ENCODE measurements at places on chromosomes 2 and 18.

- no peak for DNase-seq
These were observed 77.3 kb upstream of the UPP2 start for GRCh38 chr2:158024288-158024898.

DNA sequence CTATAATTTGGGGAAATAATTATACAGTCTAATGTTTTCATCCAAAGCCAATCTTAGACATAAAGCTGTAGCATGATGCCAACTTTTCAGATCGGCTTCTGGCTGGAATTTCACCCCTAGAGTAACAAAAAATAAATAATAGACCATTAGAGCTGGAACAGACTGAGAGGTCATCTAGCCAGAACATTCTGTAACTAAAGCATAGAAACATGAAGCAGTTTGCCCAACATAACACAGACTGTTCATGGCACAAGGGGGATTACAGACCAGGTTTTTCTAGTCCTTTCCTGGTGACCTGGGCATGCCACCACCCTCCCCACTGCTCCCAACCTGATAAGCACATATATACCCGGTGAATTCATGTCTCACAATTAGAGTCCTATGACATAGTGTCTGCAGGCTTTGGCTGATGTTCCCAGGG, 116.4 kb upstream of the PPP1CB start:
- no peak for DNase-seq

DNA sequence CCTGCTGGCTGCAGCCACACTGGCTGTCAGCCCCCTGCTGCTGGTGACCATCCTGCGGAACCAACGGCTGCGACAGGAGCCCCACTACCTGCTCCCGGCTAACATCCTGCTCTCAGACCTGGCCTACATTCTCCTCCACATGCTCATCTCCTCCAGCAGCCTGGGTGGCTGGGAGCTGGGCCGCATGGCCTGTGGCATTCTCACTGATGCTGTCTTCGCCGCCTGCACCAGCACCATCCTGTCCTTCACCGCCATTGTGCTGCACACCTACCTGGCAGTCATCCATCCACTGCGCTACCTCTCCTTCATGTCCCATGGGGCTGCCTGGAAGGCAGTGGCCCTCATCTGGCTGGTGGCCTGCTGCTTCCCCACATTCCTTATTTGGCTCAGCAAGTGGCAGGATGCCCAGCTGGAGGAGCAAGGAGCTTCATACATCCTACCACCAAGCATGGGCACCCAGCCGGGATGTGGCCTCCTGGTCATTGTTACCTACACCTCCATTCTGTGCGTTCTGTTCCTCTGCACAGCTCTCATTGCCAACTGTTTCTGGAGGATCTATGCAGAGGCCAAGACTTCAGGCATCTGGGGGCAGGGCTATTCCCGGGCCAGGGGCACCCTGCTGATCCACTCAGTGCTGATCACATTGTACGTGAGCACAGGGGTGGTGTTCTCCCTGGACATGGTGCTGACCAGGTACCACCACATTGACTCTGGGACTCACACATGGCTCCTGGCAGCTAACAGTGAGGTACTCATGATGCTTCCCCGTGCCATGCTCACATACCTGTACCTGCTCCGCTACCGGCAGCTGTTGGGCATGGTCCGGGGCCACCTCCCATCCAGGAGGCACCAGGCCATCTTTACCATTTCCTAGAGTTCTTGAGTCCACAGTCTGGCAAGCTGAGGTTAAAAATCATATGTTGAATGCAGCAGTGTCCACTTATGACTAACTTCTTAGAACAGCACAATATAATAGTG, 741 bp downstream of the GPR148 start:
- DNase-seq, result no peak

GRCh38 chr2:205771031-205771430, 88.7 kb downstream of the NRP2 start:
- DNase-seq, result no peak

GRCh38 chr2:206836722-206837121, 71.3 kb downstream of the FASTKD2 start:
- no peak for DNase-seq

GRCh38 chr2:74817304-74817675, 16.6 kb upstream of the HK2 start:
- no peak for DNase-seq

GRCh38 chr2:192283450-192283849, 88.7 kb upstream of the TMEFF2 start:
- no peak for DNase-seq

- DNase-seq, result no peak
These were observed 27.0 kb upstream of the CASP8 start for GRCh38 chr2:201233192-201233811.

GRCh38 chr2:155384555-155385123, 686.1 kb downstream of the KCNJ3 start:
- DNase-seq, result no peak

- DNase-seq, result no peak
These were observed 2.6 kb upstream of the THUMPD2 start for GRCh38 chr2:39781697-39782096.

DNA sequence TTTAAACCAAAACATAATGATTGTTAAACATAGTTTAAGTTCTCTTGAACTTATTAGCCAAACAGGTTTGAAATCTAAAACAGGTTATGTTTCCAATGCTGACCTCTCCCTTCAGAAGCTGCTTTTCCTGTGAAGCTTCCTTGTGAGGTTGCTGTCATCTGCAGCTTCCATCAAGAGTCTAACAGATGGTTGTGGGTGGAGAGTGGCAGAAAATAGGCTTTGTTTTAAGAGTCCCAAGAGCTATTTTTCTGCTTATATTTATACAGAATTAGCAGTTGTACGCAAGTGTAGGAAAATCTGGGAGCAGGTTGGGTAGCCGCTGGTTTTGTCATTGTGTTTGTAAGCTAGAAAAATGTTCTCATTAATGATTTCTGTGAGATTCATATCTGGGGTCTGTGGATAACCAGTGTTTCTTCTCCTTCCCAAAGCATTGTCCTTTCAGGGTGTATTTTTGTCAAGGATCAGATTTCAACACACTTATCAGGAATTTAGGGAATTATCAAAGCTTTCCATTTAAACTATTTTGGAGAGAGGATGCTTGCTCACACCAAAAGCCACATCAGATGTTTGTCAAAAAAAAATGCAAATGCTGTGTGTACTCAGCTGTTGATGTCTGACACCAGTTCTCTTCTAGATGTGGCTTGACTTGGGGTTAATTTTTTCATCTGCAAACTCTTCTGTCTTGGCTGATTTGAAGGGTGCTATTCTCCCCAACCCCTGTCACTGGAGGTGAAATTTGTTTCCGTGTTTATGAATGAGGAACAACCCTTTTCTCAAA, 78.1 kb upstream of the KIF5C start:
- no peak for DNase-seq

GRCh38 chr2:60498127-60498815, 55.2 kb downstream of the BCL11A start:
- no peak for DNase-seq

DNA sequence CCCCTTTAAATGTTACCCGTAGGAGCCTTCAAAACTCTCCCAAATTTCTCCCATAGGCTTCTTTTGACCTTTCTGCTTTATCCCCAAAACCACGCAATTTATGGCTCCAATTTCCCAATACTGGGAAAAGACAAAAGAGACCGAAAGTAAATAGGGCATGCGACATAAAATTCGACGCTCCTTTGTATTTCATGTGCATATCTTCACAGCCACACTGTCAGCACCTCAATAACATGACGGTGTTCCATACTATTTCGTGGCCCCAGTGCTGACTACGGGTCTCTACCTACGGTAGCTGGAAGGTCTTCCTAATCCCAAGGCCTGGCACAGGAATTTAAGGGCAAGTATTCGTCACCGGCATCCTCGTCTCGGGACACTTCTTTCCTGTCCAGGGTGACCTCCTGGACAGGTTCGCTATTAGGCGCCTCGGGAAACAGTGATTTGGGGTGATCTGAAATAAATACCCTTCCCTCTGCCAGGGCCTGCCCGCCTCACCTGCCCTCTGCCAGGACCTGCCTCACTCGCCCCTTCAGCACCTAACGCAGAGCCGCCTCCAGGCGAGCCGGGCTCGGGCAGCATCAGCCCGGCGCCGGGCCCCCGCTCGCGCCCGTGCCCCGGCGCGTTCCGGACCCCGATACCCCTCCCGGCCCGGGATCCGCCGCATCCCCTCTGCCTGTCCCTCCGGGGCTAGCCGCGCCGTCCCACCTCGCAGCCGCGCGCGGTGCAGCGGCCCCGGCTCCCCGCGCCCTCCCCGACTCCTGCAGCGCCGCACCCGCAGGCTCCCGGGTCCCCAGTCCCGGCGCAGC, 680 bp downstream of the DTNB start:
- DNase-seq, result no peak

DNA sequence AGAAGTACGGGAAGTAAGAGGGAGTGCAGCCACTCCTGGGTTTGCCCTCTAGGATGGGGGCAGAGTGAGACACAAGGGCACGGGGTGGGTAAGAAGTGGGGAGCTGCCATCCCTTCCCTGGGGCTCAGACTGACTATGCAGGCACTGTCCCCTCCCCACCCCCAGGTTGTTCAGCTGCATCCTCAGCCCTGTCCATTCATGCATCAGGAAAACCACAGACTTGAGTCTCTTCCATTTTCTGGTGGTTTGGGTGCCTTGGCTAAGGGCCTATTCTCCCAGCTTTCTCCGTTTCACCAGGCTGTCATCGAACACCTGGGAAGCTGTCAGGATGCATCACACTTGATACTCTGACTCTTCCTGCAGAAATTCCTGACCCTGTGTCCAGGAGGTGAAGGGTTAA, 111.9 kb downstream of the TFCP2L1 start:
- DNase-seq, result no peak

GRCh38 chr2:133438848-133439564, 129.3 kb downstream of the NCKAP5 start:
- DNase-seq, result no peak

DNA sequence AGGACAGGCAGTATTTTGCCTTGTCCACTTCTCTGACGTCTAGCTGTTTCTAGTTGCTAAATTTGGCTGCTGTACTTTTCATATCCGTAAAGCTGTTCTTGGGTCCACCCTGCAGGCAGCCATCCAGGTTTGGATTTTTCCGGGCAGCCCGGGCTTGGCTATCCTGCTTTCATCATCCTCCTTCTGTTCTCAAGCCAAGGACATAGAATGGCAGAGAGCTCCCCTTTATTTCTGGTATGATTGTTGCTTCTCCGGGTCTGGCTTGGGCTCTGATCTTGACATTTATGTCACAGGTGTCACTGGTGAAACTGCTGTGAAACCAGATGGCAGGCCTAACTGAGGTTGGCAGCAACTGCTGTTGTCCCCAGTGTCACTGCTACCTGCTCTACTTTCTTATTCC, 35.5 kb downstream of the SCN2A start:
- DNase-seq, result no peak

GRCh38 chr2:161122772-161123530, 37.3 kb upstream of the TANK start:
- DNase-seq, result peak; percentile 85
